Stimulated activated CD8-positive, alpha-beta memory T cell treated with anti-CD3 and anti-CD28 coated beads, Interleukin-7, amount 100 ng/mL, for 1 hour (primary cell): ENCODE measurements at places on chromosomes 7 and 10.

DNA sequence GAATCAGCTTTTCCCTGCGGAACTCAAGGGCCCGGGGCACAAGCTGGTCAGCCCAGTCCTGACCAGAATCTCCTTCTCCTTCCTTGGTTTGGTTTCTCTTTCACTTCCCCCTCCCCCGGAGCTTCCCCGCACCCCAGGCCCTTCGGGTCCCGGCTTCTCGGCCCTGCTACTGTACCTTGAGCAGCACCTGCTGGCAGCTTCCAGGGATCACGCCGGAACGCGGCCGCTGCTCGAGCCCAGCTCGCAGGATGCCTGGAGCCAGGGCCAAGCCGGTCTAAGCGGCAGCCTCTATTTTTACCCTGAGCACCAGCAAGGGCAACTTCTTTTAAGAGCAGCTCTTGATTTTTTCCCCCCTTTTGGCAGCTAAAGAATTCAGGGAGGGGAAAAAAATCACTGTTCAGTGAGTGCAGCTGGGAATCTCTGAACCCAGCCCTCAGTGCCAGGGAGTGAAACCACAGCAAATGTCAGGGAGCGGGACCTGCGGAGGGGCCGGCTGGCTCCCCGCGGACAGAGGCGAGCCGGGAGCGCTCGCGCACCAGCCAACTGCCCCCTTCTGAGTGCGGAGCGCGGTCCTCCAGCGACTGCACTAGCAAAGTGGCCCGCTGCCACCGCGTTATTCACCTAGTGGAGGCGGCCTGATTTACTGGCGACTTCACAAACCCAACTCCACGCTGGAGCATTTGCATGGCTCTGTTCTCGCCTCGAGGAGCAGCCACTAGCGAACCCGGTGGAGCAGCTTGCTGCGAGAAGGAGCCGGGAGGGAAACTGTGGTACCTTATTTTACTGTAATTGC, 2.4 kb upstream of the INHBA start:
- no peak for DNase-seq

GRCh38 chr10:113539789-113540188, 13.1 kb upstream of the HABP2 start:
- no peak for DNase-seq

GRCh38 chr10:49629431-49629881, 15.6 kb downstream of the CHAT start:
- DNase-seq, result no peak

GRCh38 chr10:92993699-92994272, 66.8 kb upstream of the CYP26C1 start:
- DNase-seq, result no peak

DNA sequence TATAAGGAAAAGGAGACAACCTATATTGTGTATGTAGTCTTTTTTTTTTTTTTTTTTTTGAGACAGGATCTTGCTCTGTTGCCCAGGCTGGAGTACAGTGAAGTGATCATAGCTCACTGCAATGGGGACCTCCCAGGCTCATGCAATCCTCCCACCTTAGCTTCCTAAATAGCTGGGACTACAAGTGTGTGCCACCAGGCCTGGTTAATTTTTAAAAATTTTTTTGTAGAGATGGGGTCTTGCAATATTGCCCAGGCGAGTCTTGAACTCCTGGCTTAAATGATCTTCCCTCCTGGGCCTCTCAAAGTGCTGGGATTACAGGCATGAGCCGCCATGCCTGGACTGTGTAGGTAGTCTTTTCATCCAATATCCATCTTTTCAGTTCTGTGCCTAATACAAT, 78.7 kb upstream of the ARHGAP21 start:
- DNase-seq, result no peak

- no peak for DNase-seq
Measured at GRCh38 chr10:104304927-104305326, 33.3 kb downstream of the ITPRIP start.

DNA sequence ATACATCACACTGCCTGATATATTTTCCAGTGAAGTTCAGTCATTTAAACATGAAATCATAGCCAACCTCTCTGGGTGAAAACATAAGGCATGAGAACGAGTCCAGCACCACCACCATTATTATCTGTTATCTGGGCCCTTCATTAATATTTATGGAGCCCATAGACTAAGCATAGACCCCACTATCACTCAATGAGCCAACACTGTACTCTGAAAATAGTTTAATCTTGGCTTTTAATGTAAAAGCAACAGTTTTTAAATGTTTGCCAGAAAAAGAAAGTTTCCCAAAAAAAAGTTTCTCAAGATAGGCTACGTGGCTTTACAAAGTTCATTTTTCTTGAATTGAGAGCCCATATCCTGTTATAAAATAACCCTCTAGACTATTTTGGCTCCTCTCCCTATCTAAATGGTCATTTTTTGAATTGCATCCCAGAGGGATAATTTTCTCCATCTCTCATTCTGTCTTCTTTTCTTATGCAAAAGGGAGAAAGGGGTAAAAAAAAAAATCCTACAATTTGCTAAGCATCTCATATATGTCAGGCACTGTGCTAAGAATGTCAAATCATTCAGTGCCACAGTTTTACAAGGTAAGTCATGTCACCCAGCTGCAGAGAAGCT, 66.1 kb downstream of the FZD1 start:
- DNase-seq, result no peak
